ENCODE measurements at places on chromosomes 13 and 19. TPM values are rescaled to one million over a fixed set of nuclear protein-coding genes. Genes with fewer than 3 reads are reported as not detected.

C5AR1 gene
- total RNA-seq = 5.5 TPM

CDK8 gene
- 24.0 TPM for total RNA-seq

C1QTNF9 gene
- total RNA-seq = 2.0 TPM

IGFL4 gene
- not detected for total RNA-seq

CACNG6 gene
- not detected for total RNA-seq

LILRB4 gene
- 4.9 TPM for total RNA-seq

SPACA4 gene
- total RNA-seq = not detected

HS6ST3 gene
- 12.4 TPM for total RNA-seq

DNA sequence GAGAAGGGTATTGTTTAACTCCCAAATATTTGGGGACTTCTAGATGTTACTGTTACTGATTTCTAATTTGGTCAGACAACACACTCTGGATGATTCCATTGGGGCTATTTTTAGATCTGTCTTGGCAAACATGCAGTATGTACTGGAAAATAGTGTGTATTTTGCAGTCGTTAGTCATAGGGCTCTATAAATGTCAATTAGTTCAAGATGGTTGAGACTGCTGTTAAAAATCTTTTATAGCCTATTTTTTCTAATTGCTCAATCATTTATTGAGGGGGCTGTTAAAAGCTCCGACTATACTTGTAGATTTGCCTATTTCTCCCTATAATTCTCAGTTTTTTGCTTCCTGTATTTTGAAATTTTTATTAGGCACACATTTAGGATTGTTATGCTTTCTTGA, 31.4 kb downstream of the PPP5C start:
- H3K4me3 ChIP-seq = no peak overlapping the region
- no peaks in the 10 kb centered on the region for H3K27me3 ChIP-seq
- DNase-seq = no peak
- peaks cover 67% of the 10 kb centered on the region for H3K36me3 ChIP-seq

DNA sequence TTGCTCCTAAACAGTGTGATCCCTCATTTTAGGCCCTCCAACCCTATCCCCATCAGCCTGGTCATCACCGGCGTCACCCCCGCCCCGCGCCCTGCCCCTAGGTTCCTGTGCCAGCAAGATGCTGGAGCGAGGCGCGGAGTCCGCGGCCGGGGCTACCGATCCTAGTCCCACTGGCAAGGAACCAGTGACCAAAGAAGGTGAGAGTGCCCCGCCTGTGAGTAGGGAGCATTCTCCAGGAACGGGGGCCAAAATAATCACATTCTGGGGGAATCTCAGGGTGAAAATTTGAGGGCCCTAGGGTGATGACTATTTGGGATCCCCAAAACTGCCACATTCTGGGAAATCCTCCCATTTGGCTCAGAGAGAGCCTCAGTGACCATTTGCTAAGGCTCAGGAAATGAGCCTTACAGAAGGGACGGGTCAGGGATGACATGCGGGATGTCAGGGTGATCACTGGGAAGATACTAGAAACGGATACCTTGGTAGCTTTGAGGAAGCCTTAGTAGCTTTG, 1.4 kb downstream of the ZNF575 start:
- H3K36me3 ChIP-seq = peaks cover 7% of the 10 kb centered on the region
- peaks cover 26% of the 10 kb centered on the region for H3K4me1 ChIP-seq
- no peaks in the 10 kb centered on the region for H3K27me3 ChIP-seq

DNA sequence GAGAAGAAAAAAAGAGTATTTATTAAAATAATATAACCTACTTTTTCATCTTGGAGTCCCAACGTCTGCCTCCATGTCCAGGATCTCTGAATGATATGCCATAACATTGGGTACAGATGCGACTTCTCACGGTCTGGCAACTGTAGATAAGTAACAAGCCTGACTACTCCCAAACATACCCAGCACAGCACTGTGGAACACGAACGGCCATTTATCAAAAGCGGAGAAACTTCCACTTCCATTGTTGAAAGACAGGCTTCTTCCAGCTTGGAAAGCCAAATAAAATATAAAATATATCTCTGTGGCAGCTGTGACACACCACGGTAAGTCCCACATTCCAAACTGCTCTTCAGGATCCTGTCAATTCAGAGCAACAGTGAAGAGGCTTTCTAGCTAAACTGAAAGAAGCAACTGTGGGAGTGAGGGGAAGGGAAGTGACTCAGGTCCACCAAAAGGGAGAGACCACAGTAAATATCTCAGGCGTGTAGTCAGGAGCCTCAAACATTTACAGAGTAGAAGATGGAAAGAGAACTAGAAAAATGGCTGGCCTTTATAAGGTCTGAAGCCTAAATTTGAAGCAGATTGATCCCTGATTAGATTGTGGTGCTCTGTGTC, 331.7 kb downstream of the LIG4 start:
- H3K27ac ChIP-seq = no peak overlapping the region
- H3K4me3 ChIP-seq = no peak overlapping the region
- no peaks in the 10 kb centered on the region for H3K27me3 ChIP-seq
- H3K4me1 ChIP-seq = no peaks in the 10 kb centered on the region
- no peaks in the 10 kb centered on the region for H3K36me3 ChIP-seq

- H3K27me3 ChIP-seq = peaks cover 99% of the 10 kb centered on the region
- no peak overlapping the region for H3K4me3 ChIP-seq
- DNase-seq = no peak
- no peaks in the 10 kb centered on the region for H3K36me3 ChIP-seq
Observed at GRCh38 chr19:1765232-1765903, 12.1 kb downstream of the ONECUT3 start.

- no peak overlapping the region for H3K27ac ChIP-seq
- H3K27me3 ChIP-seq = no peaks in the 10 kb centered on the region
- H3K36me3 ChIP-seq = no peaks in the 10 kb centered on the region
- no peak for DNase-seq
- H3K4me1 ChIP-seq = no peaks in the 10 kb centered on the region
Observed at GRCh38 chr13:22903301-22903700, 277.5 kb upstream of the SGCG start.

DNA sequence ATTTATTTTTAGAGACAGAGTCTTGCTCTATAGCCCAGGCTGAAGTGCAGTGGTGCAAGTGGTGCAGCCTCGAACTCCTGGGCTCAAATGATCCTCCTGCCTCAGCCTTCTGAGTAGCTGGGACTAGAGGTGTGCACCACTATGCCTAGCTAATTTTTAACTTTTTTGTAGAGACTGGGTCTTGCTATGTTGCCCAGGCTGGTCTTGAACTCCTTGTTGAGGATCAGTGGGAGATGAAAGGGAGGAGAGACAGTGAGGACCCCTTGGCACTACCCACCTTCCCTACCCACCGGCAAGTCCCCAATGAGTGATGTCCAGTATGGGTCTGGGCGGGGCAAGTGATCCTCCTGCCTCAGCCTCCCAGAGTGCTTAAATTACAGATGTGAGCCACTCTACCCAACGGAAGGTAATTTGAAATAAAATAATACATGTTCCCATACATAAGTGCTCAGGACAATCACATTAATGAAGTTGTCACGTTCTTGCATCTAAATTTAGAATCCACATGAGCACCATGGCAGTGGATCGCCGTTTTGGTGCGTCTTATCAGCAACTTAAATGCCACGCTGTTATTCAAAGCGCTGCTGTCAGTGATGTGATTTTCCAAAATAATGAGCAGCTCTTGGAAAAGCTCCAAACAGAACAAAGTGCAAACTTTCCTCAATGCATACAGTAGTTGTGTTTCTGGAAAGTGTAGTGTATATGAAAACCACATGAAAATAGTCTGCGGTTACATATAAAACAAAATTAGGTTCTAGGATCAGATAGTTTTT, 5.9 kb upstream of the ARL11 start:
- no peaks in the 10 kb centered on the region for H3K4me1 ChIP-seq
- no peak overlapping the region for H3K27ac ChIP-seq
- no peaks in the 10 kb centered on the region for H3K36me3 ChIP-seq
- no peaks in the 10 kb centered on the region for H3K27me3 ChIP-seq
- no peak overlapping the region for H3K4me3 ChIP-seq

- DNase-seq = no peak
- H3K36me3 ChIP-seq = no peaks in the 10 kb centered on the region
- no peaks in the 10 kb centered on the region for H3K27me3 ChIP-seq
- H3K4me1 ChIP-seq = no peaks in the 10 kb centered on the region
- H3K27ac ChIP-seq = no peak overlapping the region
Observed at GRCh38 chr13:26246154-26246553, 7.8 kb upstream of the CDK8 start.

- peaks cover 23% of the 10 kb centered on the region for H3K4me1 ChIP-seq
- peak within 1 kb of the TSS; percentile 70 for H3K27ac ChIP-seq
- peak within 1 kb of the TSS; percentile 88 for H3K4me3 ChIP-seq
- no peaks in the 10 kb centered on the region for H3K36me3 ChIP-seq
- H3K27me3 ChIP-seq = no peaks in the 10 kb centered on the region
- no peak for DNase-seq
Observed at GRCh38 chr19:37905946-37906868, at the start of gene WDR87. WDR87 (minus strand) TSS chr19:37906594; CDS start chr19:37898239, 8,355 bp downstream.

GRCh38 chr19:53365134-53365898, at the start of gene ZNF525:
ZNF525 (plus strand) TSS chr19:53365705; CDS start chr19:53372282, 6,577 bp downstream.
- H3K27me3 ChIP-seq = no peaks in the 10 kb centered on the region
- peak within 1 kb of the TSS; percentile 74 for H3K4me3 ChIP-seq
- peak; percentile 97 for DNase-seq

GRCh38 chr19:40519352-40520322, 52.8 kb downstream of the SPTBN4 start:
- DNase-seq = no peak
- H3K27ac ChIP-seq = no peak overlapping the region
- no peaks in the 10 kb centered on the region for H3K27me3 ChIP-seq
- H3K4me1 ChIP-seq = peaks cover 7% of the 10 kb centered on the region

DNA sequence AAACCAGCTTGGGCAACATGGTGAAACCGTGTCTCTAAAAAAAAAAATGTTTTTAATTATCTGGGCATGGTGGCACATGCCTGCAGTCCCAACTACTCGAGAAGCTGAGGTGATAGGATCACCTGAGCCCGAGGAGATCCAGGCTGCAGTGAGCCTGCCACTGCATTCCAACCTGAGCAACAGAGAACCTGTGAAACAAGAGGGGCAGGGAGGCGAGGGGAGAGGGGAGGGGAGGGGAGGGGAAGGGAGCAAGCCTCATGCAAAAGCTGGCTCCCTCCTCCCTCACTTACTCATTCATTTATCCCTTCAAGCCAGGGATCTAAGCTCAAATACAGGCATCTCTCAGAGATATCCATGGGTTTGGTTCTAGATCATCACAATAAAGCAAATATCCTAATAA, 8.9 kb downstream of the ATP7B start:
- no peaks in the 10 kb centered on the region for H3K36me3 ChIP-seq
- no peak overlapping the region for H3K4me3 ChIP-seq
- no peak overlapping the region for H3K27ac ChIP-seq
- peaks cover 12% of the 10 kb centered on the region for H3K4me1 ChIP-seq

DNA sequence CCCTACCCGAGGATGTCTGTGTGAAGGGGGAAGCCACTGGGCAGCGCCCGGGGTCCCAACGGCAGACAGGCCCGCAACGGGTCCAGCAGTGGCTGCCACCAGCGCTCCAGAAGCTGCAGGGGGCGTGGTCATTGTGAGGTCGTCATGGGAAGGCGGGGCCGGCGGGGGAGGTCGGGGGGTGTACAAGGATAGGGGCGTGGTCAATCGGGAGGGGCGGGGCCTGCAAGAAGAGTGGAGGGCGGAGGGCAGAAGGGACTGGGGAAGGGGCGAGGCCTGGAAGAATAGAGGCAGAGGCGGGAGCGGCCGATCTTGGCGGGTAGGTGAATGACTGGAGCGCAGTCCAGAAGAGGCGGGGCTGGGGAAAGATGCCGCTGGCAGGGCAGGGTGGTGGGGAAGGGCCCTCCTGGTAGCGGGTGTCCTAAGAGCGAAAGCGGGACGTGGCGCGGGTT, 4.4 kb downstream of the FUZ start:
- peak overlapping the region; percentile 71 for H3K4me3 ChIP-seq
- peak overlapping the region; percentile 86 for H3K27ac ChIP-seq
- DNase-seq = peak; percentile 97
- H3K36me3 ChIP-seq = peaks cover 14% of the 10 kb centered on the region
- H3K27me3 ChIP-seq = no peaks in the 10 kb centered on the region

- peaks cover 33% of the 10 kb centered on the region for H3K4me1 ChIP-seq
- no peak for DNase-seq
- H3K36me3 ChIP-seq = peaks cover 10% of the 10 kb centered on the region
Observed at GRCh38 chr19:45419396-45419795, 4.3 kb downstream of the ERCC1 start.

DNA sequence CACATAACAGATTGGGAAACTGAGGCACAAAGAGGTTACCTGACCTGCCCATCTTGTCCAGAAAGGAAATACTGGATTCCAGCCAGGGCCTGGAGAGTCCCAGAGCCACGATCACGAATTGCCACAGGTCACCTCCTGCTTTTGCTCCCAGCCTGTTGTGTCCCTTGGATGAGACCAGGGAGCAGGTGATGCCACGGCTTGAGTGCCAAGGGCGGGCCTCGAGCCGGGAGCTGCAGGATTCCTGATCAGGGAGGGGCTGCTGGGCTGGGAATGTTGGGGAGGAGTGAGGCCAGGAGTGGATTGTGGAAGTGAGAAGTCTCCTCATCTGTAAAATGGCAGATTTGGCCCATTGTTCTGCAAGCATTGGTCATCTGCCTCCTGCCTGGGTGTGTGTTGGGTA, 29.4 kb downstream of the DNM2 start:
- DNase-seq = no peak
- H3K4me3 ChIP-seq = no peak overlapping the region
- peaks cover 77% of the 10 kb centered on the region for H3K4me1 ChIP-seq
- H3K27me3 ChIP-seq = no peaks in the 10 kb centered on the region
- no peak overlapping the region for H3K27ac ChIP-seq

- no peak for DNase-seq
- no peak overlapping the region for H3K4me3 ChIP-seq
- peak overlapping the region; percentile 79 for H3K27ac ChIP-seq
- no peaks in the 10 kb centered on the region for H3K27me3 ChIP-seq
Observed at GRCh38 chr13:110442930-110443621, 118.4 kb downstream of the RAB20 start.

GRCh38 chr13:96020155-96020575, 33.0 kb downstream of the UGGT2 start:
- no peak for DNase-seq
- H3K4me3 ChIP-seq = no peak overlapping the region
- no peaks in the 10 kb centered on the region for H3K36me3 ChIP-seq
- H3K4me1 ChIP-seq = no peaks in the 10 kb centered on the region

DNA sequence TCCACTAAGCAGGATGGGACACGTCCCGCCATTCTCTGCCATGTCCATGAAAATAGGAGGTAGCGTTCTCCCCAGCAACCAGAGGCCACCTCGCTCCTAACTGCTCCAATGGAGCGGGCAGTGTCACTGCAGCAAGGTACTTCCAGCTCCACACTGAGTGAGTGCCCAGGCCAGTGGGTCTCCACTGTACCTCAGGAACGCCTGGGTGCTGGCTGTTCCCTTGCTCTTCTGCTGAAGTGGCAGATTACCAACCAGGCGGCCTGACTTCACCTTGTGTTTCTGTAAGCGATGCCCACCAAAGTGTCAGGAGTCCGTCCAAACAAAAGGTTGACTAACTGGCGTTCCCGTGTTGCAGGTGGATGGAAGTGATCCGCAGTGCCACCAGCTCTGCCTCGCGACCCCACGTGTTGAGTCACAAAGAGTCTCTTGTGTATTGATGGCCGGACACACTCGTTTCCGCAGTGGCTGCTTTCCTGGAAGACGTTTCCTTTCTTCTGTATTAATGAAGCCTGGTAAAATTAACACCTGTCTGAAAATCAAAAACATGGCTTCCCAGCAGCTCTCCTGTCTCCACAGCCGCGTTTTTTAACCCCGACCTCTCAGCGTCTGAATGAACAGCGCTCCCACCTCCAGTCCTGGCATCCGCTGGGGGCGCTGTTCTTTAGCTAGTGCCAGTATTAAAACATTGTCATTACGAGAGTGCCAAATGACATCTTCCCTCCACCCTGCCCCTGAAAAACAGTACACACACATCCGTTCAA, 128.8 kb downstream of the STK24 start:
- H3K4me3 ChIP-seq = no peak overlapping the region
- H3K27ac ChIP-seq = peak overlapping the region; percentile 11
- H3K36me3 ChIP-seq = peaks cover 53% of the 10 kb centered on the region
- H3K4me1 ChIP-seq = peaks cover 44% of the 10 kb centered on the region

Data from esophagus muscularis mucosa (tissue), 4 donors.